Hepatic stellate cell (primary cell): ENCODE measurements at places on chromosomes 16 and 17.

DNA sequence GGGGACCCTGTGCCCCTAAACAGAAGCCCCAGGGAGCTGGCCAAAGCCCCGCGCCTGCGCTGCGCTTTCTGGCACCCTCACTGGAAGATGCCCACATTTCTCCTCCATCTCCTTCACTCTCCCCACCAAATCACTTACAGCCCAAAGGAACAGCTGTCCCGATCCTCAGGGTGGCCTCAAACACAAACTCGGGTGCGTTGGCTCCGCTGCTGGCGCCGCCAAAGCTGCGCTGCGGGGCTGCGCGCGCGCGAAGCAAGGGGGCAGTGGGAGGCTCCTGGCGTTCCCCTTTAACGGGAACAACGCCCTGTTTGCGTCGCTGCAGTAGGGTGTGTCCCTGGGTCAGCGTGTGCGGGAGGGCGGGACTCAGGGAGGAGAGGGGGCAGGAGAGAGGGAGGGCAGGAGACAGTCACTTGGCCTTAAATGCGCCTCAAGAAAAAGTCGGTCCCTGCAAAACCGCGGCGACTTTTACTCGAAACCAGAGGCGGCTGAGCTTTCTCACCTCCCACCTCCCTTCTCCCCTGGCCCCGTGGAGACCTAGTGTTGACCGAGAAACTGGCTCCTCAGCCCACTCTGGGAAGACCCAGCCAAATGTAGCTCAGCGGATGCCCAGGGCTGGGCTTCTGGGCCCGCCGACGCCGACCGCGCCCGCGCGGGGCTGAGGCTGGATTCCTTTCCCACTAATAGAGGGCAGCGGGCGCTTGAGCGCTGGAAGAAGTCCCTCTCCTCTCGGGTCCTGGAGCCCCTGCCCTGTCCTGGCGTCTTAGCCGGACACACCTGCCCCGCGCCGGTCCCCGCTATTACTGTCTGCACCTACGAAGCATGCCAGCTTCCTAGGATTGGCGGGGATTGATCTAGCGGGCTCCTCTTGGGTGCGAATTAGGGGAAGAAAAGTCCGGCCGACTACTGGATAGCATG lies 2.6 kb downstream of the PMP22 start:
- peak; percentile 94 for DNase-seq

GRCh38 chr17:18004884-18005305 lies 32.2 kb downstream of the DRC3 start:
- DNase-seq: no peak

DNA sequence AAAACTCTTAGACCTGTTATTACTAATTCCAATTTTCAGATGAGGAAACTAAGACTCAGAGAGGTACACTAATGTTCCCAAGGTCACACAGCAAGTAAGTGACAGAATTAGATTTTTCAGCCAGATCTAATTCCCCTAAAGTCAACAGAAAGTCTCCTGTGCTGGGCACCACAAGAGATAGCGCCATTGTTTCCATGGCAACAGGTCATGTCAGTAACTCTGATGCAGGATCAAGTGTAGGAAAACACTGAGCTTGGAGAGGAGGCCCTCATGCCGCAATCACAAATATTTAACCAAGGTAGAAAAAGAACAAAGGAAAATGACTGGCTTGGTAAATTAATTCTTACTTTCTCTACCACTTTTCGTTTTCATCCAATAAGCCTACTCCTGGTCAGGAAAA lies 166.0 kb upstream of the CDH13 start:
- DNase-seq: no peak

- DNase-seq: no peak
These were observed 47.7 kb downstream of the BEAN1 start for GRCh38 chr16:66474750-66475199.
